ENCODE measurements at places on chromosomes 1 and 21. TPM values are rescaled to one million over a fixed set of nuclear protein-coding genes. Genes with fewer than 3 reads are reported as not detected.

Gene RPTN
- total RNA-seq: not detected

Gene CD1E
- not detected for total RNA-seq

Gene S100A9
- total RNA-seq: 73.8 TPM

Gene TFF2
- total RNA-seq: not detected

Gene RBP7
- total RNA-seq: 5.7 TPM

Gene TMEM200B
- 2.0 TPM for total RNA-seq

Gene INAVA
- 1.5 TPM for total RNA-seq

Gene SPRR2A
- not detected for total RNA-seq

Gene VSIG8
- not detected for total RNA-seq

Gene HENMT1
- 16.5 TPM for total RNA-seq

Gene NID1
- total RNA-seq: 7.5 TPM

Gene LCE1F
- total RNA-seq: not detected

Gene FMO5
- total RNA-seq: 6.7 TPM

All from dorsolateral prefrontal cortex (tissue), 122 donors.